ENCODE measurements at places on chromosomes 5 and 9. TPM values are rescaled to one million over a fixed set of nuclear protein-coding genes. Genes with fewer than 3 reads are reported as not detected.
A peak's percentile ranks its signal among the peaks of the same experiment; 100 is the strongest.

The LCN1 gene
- polyA plus RNA-seq = 0.09 TPM

The PCDHGC5 gene
- polyA plus RNA-seq = 0.39 TPM

The SLC25A48 gene
- 0.54 TPM for polyA plus RNA-seq

GRCh38 chr5:72845889-72846288 lies 29.4 kb downstream of the TNPO1 start:
- H3K27me3 ChIP-seq = no peaks in the 10 kb centered on the region
- H3K4me3 ChIP-seq = no peak overlapping the region
- no peaks in the 10 kb centered on the region for H3K36me3 ChIP-seq
- no peak for DNase-seq
- H3K4me1 ChIP-seq = no peaks in the 10 kb centered on the region

- peak overlapping the region; percentile 62 for H3K27ac ChIP-seq
- H3K36me3 ChIP-seq = no peaks in the 10 kb centered on the region
- H3K4me1 ChIP-seq = peaks cover 92% of the 10 kb centered on the region
- no peak for DNase-seq
- H3K27me3 ChIP-seq = no peaks in the 10 kb centered on the region
Observed at GRCh38 chr5:132459983-132460838, 30.4 kb downstream of the IRF1 start.

- peaks cover 24% of the 10 kb centered on the region for H3K36me3 ChIP-seq
- H3K4me1 ChIP-seq = peaks cover 5% of the 10 kb centered on the region
- H3K27ac ChIP-seq = no peak overlapping the region
- no peak overlapping the region for H3K4me3 ChIP-seq
Observed at GRCh38 chr5:143135832-143136551, 267.5 kb downstream of the NR3C1 start.

GRCh38 chr5:131198625-131199024 lies 27.9 kb downstream of the LYRM7 start:
- no peak overlapping the region for H3K27ac ChIP-seq
- no peaks in the 10 kb centered on the region for H3K4me1 ChIP-seq
- H3K27me3 ChIP-seq = no peaks in the 10 kb centered on the region
- no peak for DNase-seq

Measured in large intestine (tissue), 12 donors.